ENCODE measurements at places on chromosomes 12 and 14.

- no peak for DNase-seq
These were observed 281.5 kb downstream of the TMEM117 start for GRCh38 chr12:44117337-44117736.

GRCh38 chr12:30792648-30793499, 38.1 kb upstream of the CAPRIN2 start:
- DNase-seq = no peak

DNA sequence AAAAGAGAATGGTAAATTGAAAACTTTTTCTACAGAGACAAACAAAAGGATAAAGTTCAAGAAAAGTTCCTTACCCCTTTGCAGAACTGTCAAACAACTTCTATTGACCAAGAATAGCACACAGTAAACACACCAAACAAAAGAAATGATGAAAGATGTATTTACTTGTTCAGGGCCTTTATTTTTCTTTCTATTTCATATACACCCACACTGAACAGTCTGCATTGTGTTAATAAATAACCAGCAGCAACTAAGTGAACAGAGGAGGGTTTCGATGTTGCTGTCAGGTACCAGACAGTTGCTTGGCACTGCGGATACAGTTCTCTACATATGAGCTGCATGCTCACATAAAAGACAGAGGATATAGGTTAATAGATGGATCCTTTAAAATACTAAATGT, 122.1 kb downstream of the SOX5 start:
- DNase-seq = no peak

DNA sequence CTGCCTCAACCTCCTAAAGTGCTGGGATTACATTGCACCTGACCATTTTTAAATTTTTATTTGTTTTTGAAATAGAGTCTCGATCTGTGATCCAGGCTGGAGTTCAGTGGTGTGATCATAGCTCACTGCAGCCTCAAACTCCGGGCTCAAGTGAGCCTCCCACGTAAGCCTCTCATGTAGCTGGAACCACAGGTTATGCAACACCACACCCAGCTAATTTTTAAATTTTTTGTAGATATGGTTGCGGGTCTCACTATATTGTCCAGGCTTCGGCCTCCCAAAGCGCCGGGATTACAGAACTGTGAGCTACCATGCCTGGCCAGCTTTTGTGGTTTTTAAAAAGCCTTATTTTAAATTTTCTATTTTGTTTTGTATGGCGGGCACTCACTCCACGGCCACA, 2.2 kb upstream of the DRAM1 start:
- DNase-seq = no peak

DNA sequence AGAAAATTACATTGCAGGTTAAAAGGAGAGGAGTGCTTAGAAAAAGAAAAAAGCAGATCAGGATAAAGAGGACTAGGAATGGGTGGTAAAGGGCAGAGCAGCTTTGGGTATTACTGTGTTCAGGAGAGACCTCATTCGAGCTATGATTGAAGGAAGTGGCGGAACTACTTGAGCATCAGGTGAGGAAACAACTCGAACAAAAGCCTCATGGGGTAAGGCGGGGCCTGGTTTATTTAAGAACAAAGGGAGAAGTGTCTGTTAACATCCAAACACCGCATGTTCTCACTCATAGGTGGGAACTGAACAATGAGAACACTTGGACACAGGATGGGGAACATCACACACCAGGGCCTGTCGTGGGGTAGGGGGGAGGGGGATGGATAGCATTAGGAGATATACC, 444.6 kb upstream of the CCDC196 start:
- no peak for DNase-seq

Measured in stimulated activated CD8-positive, alpha-beta memory T cell treated with anti-CD3 and anti-CD28 coated beads, Interleukin-4, amount 100 ng/mL, for 24 hours (primary cell).